ENCODE measurements at places on chromosomes 1 and 21. TPM values are rescaled to one million over a fixed set of nuclear protein-coding genes. Genes with fewer than 3 reads are reported as not detected.

- DNase-seq = no peak
Measured at GRCh38 chr1:14519976-14520375, 78.5 kb upstream of the KAZN start.

FAAP20 gene
- total RNA-seq = 88.8 TPM

DNA sequence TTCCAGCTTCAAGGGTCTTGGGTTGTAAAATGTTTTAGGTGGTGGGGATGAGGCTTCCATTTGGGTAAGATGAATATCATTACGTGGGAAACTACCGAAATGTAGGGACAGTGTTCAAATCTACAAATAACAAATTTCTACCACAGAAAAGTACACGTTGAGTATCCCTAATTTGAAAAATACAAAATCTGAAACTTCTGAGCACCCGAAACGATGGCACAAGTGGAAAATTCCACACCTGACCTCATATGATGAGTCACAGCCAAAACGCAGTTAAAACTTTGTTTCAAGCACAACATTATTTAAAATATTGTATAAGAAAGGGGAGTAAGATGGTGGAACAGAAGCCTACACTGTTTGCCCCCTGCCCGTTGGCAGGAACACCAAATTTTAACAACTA lies 8.8 kb upstream of the HENMT1 start:
- DNase-seq = no peak

GRCh38 chr1:109404838-109405237 lies 7.1 kb upstream of the SORT1 start:
- no peak for DNase-seq

DNA sequence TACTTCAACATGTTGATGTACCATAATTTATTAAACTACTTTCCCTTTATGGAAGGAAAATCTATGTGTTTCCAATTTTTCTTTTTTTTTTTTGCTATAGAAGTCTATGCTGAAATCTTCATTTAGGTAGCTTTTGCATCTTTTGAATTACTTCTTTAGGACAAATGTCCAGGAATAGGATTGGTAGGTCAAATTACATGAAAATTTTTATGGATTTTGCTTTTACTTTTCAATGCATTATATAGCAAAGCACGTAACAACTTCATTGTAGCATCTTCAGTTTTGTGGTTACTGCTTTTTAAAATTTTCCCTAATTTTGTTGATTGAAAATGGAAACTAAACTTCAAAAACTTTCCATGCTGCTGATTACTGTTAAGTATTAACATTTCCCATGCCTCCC lies 12.0 kb upstream of the PLA2G2C start:
- DNase-seq = no peak

DNA sequence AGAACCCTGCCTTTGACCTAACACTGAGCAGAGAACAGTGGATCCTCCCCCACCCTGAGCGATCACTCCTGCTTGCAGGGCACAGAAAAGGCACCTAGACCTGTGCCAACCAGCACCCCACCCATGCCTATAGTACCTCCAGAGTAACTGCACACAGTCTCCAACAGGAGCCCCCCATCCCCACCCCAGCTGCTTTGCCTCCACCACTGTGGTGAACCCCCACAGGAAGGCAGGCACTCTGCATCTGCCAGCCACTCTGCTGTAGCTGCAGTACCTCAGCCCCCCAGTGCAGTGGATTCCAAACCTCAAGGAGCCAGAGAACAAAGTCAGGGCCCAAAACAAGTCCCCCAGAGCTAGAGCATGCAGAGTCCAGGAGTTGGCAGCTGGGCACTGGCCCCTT lies 10.7 kb downstream of the SPATC1L start:
- no peak for DNase-seq

DNA sequence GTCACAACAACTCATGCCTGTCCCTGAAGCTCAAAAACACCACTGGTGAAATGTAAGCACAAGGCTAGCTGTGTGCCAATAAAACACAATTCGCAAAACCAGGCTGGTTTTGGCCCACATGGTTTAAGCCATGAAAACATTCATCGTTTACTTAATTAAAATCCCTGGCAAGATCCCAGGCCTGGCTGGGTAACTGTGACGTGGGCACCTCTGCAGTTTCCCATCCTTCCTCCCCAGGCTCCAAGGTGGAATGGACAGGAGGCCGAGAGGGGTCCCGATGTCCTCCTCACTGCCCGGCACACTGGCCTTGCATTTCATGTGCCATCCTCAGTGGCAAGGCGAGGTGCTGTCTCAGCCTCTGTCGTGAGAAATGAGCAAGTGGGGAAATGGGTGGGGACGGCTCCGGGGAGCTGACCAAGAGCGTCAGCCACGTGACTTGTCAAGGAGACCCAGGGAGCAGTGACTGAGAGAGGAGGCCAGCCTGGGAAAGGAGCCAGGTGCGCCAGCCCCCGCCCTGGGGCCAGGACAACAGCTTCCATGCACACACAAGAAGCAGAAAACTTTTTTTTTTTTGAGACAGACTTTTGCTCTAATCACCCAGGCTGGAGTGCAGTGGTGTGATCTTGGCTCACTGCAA lies 153.1 kb upstream of the RAB4A start:
- peak; percentile 98 for DNase-seq

DNA sequence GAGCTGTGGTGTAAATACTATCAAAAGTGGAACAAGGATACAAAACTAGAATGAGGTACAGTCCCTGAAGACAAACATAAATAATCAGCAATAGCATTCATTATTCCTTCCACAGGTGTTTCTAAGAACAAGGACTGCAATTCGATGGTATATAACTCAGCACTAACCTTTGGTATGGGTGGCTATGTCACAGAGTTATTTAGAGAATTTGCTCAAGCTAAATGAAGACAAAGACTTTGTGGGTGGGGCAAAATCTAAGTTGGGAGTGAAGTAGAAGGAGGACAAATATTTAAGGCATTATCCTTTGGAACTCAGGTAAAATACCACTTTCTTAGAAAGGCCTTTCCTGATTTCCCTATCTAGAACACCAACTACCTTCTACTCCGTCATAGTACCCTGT lies 51.5 kb upstream of the CNN3 start:
- DNase-seq = no peak

DNA sequence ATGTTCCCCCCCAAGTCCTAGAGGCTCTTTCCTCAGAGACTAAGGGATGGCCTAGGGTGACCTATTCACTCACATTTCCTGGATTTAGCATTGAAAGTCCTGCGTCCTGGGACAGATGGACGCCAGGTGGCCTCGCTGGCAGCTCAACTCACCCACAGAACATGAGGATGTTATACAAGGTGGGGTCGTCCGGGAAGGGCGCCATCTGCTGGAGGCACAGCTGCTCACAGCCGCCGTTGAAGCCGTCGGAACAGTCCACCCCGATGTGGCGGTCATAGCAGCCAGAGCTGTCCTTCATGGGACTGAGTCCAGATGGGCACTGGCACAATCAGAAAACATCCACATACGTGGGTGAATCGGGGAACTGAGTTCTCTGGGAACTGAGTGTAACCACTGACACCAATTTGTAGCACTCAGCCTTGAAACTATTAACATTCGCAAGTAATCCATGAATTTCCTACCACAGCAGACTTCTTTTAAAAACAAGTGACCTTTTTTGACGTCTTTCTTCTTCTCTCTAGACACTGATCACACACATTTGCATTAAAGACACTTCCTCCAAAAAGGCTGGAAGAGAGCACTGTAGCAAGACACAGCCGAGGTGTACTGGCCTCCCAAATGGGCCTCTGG lies 215.4 kb downstream of the ASTN1 start:
- peak; percentile 65 for DNase-seq

UBE2U gene
- total RNA-seq = not detected

CLDN14 gene
- not detected for total RNA-seq

GRCh38 chr1:89635825-89636815 lies 3.2 kb downstream of the LRRC8C start:
- peak; percentile 44 for DNase-seq

FCMR gene
- 18.0 TPM for total RNA-seq

IVL gene
- 0.33 TPM for total RNA-seq

- DNase-seq = no peak
Measured at GRCh38 chr21:42835211-42835610, 44.1 kb downstream of the WDR4 start.

GRCh38 chr1:112625696-112626095 lies 6.1 kb downstream of the CAPZA1 start:
- DNase-seq = peak; percentile 26

- no peak for DNase-seq
Measured at GRCh38 chr1:47850451-47850850, 146.7 kb downstream of the TRABD2B start.

DNA sequence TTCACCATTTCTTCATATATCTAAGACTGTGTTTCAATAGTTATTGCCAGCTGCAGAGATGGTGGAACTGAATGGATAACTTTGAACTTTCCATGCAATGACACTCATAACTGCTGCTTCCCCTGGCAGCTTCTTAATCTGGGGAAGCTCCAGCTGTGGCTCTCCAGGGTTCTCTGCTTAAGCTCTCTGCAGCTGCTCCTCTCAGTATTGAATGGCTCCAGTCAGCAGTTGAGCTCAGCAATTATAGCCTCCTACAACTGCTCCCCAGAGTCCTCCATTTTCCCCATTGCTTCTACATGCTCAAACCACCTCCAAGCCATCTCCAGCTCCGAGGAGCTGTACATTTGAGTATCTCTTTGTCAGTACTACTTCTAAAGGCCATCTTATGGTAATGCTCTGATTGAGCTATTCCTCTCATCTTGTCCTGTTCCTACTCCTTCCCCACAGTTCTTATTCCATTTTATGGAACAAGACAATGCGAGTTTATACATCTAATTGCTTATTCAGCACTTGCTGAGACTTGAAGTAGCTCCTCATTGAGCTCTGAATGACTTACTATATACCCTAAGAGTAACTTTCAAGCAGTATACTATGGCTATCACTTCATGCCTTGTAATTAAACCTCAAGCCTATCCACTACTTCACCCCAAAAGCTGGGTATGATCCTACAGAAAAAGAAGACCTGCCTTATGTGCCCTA lies 362.4 kb downstream of the NEGR1 start:
- DNase-seq = no peak

C1orf35 gene
- total RNA-seq = 49.2 TPM

- DNase-seq = no peak
Measured at GRCh38 chr21:39363607-39364555, 15.0 kb upstream of the HMGN1 start.

DNA sequence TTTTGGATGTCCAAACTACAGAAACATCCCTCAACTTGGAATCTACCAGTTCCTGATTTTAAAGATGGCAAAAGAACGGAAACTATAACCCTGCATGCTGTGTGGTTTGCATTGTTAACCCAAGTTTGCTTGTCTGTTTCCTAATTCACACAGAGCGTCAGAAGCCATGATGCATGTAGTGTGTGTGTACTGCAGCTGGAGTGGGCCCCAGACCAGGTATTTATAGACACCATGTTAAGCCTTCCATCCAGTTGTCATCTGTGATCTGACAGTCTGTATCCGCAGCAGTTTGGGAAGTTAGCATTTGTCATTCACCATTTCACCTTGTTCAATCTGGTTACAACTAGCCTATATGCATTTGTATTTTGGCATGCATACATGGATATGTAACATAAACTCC lies 27.7 kb upstream of the PLEKHM2 start:
- no peak for DNase-seq

DNA sequence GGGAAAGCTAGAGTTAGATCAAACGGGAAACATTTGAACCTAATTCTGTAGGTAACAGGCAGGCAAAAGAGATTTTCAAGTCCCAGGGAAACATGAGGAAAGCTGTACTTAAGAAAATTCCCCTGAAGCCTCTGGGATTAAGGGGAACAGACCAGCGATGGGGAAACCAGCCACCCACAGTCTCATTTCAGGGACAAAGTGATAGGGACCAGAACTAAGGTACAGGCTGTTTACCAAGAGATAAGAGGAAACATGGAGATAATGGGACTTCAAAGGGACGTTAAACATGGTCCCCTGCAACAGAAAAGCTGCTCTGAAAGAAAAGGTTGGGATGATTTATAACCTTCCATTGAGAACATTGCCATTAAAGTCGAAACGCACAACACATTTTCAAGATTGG lies 84.4 kb downstream of the NTPCR start:
- DNase-seq = no peak

DNA sequence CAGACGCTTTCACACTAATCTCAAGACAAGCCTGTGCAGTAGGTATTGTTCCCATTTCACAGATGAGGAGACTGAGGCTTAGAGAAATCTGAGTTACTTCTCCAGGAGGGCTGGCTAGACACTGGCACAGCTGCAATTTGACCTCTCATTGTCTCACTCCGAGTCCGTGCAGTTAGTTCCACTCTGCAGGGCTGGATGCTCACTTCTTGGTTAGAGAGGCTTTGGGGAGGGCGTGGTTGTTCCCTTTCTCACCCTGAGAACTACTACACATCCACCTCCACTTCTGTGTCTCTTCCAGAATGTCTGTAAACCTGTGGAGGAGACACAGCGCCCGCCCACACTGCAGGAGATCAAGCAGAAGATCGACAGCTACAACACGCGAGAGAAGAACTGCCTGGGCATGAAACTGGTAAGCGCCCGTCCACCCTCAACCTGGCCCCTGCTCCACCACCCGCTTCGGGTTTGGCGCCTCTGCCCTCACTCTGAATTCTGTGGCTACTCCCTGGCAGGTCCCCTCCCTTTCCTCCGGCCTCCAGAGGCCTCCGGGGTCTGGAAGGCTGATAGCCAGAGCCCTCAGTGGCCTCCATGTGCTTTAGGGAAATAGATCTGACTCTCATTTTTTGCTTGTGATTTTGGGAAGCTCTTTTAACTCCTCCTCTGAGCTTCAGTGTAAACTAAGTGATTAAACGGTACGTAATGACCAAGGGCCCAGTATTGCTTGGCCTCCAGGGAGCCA lies 29.1 kb downstream of the EIF2D start:
- no peak for DNase-seq

GRCh38 chr1:198630863-198631262 lies 8.0 kb upstream of the PTPRC start:
- DNase-seq = no peak

DNA sequence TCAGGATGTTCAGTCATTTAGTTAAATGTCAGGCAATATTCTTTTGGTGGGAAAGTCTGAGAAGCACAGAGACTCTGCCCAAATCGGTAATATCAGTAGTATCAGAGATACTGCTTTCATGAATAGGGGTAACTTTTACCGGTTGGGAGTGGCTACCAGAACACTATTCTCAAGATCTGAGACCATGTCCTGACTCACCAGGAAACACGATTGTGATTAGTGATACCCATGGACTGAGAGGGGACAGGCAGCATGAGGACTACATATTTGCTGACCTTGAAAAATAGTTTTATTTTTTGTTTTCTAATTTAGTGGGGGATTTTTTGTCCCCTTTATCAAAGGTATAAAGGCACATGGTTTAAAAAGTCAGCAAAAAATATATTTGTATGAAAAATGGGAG lies 76.0 kb upstream of the NEK2 start:
- DNase-seq = no peak

B3GALT2 gene
- total RNA-seq = not detected

DNA sequence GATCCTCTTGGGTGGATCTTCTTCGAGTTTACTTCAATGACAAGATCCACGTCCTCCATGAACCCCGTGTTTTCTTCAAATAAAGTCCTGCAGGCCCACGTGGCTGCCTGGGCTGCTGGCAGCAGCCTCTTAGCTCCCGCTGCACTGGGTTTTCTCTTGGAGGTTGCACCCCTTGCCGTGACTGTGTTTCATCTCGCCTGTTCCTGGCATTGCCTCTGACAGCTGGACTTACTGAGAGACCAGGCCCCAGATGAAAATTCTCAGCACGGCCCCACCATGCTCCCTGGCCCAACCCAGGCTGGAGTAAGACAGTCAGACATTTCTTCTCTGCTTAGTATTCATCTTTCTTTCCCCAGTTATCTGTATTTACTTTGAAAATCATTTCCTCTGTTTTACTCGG lies 274.8 kb upstream of the RUNX1 start:
- no peak for DNase-seq

- DNase-seq = no peak
Measured at GRCh38 chr1:200154069-200154767, 126.7 kb downstream of the NR5A2 start.

EDN2 gene
- 0.66 TPM for total RNA-seq

Measured in MCF 10A (cell line).